ENCODE measurements at places on chromosomes 11 and 22. TPM values are rescaled to one million over a fixed set of nuclear protein-coding genes. Genes with fewer than 3 reads are reported as not detected.

ZNF280A gene
- 0.51 TPM for total RNA-seq

DUSP8 gene
- total RNA-seq: 2.2 TPM

MS4A4A gene
- total RNA-seq: not detected

TRPM5 gene
- total RNA-seq: 0.38 TPM

DNA sequence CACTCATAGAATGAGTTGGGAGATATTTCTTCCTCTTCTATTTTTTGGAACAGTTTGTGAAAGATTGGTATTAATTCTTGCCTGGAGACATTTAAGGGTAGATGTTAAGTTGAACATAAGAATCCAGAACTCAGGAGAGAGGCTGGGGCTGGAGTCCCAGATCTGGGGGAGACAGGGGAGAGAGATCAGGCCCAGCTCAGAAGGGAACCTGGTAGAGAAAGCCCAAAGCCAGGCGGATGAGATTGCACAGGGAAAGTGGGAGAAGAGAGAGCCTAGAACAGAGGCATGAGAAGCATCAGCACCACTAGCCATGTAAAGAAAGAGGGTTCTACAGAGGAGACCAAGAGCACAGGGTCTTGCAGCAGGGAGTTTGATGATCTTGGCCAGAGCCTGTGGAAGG lies 13.0 kb upstream of the GNAZ start:
- DNase-seq: no peak

GRCh38 chr11:99489581-99489980 lies 468.8 kb downstream of the CNTN5 start:
- no peak for DNase-seq

- DNase-seq: peak; percentile 20
Observed at GRCh38 chr22:39349967-39350726, at the start of gene SYNGR1. TSS of gene SYNGR1 (plus strand) at chr22:39349991. CDS start at chr22:39350011, 20 bp downstream.

DNA sequence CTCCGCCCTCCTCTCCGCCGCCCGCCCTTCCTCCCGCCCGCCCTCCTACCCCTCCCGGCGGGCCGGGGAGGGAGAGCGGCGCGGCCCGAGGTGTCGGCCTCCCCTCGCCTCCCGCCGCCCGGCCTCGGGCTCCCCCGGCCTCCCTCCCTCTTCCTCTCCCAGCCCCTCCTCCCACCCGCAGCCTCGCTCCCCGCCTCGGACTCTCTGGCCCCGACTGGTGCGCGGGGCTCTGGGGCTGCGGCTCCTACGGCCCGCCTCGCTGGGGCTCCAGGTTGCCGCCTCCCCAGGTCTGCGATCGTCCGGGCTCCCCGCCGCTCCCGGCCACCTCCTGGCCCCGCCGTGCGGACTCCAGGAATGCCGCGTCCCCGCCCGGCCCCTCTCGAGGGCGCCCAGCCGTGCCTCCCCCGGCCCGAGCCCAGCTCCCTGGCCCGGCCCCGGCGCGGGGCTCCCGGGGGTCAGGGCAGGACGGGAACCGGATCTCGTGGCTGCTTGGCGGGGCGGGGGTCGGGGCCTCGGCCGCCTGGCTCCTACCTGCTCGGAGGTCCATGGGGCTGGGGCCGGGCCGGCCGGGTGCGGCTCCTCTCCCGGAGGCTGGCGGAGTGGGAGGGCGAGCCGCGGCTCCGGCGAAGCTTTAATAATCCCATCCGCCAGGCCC lies at the start of gene CLCF1:
Gene CLCF1, minus strand, starts transcription at position 606 of the 655 bp plus-strand sequence. Its CDS starts 59 bp downstream, at position 547.
- DNase-seq: peak; percentile 72

- DNase-seq: no peak
Observed at GRCh38 chr22:35754761-35755160, 37.1 kb downstream of the APOL5 start.

- peak; percentile 76 for DNase-seq
Observed at GRCh38 chr22:31753005-31753633, 700 bp upstream of the DEPDC5 start.

DNA sequence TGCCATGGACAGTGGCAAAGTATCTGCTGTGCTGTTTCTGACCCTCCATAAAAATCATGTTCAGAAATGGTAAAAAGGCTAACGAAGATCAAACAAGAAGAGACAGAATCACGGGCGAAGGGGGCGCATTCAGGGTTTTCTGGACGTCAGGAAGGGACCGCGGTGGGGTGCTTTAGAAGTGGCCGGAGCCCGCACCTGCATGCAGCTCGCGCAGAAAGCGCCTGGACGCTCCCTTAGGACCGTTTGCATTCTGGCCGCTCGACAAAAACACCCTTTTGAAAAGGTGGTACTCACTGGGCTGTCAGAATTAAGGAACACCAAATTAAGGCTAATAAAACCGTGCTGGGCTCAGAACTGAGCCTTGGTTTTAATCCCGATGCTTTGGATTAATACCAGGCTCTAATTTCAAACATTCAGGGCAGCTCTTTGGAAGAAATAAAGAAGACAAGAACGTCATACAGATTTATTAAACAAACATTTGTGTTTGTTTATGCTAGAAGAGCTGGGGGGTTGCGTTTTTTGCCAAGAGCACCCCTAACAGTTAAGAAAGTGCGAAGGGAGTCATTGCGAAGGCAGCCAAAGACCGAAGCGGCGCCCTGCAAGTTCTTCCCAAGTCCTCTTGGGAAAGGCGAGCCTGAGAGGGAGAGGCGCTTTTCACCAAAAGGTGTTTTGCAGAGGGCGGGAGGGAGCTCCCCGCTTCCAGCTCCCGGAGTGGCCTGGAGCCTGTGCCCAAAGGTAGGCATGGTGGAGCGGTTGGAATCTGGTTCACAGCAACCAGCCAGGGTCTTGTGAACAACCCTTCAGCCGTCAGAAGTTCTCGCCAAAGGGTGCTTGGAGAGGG lies 47.7 kb upstream of the DBX1 start:
- peak; percentile 16 for DNase-seq

DNA sequence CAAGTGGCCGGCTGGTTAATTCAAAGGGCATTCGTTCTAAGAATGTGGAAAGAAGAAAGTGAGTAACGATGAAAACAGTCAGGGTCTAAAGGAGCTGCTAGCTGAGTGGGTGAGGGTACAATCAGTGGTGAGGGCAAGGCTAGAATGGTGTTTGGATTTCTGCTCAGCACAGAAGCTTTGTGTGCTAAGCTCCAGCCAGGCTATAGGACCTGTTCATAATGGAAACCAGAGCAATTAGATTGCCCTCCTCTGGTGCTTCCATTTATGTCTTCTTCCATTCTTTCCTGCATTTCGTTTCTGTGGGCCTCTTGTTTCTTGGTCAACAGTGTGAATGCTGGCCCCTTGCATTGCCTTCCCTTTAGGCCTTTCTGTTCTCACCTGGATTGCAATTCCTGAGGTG lies 572.9 kb upstream of the CHORDC1 start:
- DNase-seq: no peak
